Upper lobe of left lung (tissue), 6 donors: ENCODE measurements at places on chromosomes 5 and 9.

DNA sequence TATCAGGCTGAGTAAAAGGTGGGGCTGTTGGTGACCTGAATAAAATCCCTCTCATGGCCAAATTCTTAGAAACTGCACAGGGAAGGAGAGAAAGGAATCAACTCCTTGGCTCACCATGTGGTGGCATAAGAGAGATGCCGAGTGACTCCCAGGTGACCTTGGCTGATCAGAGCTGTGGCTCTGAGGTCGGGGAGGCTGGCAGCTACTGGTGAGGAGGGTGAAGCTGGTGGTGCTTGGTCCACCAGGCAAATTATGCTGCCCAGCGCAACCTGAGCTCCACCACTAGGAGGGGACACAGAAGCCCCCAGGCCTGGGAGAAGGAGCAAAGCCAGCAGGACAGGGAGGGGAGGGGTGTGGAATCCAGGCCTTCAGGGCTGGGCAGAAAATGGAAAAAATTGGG, 111.2 kb upstream of the IL12B start:
- DNase-seq, result no peak

- no peak for DNase-seq
Observed at GRCh38 chr5:113615708-113616107, 102.2 kb downstream of the YTHDC2 start.

GRCh38 chr5:58116346-58116745, 343.5 kb downstream of the PLK2 start:
- DNase-seq, result no peak

- no peak for DNase-seq
Observed at GRCh38 chr5:110267714-110268113, 458.8 kb downstream of the TMEM232 start.

- peak; percentile 51 for DNase-seq
Observed at GRCh38 chr9:134625361-134626068, 16.1 kb upstream of the COL5A1 start.

DNA sequence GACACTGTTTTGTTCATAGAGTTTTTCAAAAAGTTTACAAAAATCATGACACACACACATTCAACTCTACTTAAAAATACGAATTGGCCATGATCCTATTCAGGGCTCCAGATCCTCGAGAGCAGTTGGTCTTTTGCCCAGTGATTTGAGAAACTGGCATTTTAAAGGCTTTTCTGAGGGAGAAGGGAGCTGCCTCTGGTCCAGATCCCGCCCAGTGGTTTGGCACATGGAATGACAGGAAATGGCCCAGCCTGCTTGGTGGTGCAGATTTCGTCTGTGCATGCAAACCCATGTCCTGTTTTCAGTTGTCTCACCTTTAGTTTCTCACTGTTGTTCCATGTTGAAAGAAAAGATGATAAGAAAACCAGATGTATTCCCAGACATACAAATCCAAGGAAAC, 3.6 kb downstream of the CAMK4 start:
- DNase-seq, result no peak

DNA sequence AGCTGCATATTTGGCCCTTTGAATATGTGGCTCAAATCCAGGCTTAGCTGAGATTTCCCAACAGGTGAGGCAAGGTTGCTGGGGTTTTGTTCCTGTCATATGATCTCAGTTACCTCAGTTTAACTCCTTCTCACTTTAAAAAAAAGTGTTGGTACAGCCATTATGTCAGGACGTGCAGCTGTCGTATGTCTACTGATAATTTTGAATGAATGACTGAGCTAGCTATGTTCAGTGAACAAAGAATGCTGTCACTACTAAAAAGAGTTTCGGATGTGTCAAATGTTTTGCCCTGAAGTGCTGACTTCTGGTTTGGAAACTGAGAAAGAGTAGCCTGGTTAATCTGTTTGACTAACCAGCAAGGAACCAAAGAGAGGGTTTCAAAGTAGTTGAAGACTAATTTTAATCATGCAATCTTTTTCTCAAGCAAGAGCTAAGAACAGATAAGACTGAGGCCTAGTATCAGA, 106.3 kb upstream of the NR3C1 start:
- no peak for DNase-seq

DNA sequence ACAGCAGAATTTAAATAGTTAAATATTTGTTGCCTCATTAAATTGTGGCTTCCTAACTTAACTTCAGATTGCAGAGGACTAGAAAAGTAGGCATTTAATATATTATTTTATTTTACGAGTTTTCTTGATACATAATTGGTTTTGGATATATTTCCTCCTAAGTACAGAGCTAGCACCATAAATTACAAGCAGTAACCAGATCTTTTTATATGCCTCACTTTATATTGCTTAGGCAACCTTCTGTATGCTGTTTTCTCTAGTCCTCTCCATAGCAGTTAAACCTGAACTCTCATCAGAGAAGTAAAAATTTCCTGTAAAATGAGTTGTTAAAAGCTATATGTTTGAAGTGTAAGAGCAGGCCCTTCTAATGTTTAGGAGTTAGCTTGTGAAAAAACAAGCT, 144.2 kb downstream of the ZCCHC7 start:
- DNase-seq, result no peak

- DNase-seq, result no peak
Observed at GRCh38 chr5:14607104-14607503, 25.5 kb downstream of the OTULINL start.

- no peak for DNase-seq
Observed at GRCh38 chr9:87125819-87126218, 178.5 kb upstream of the GAS1 start.

DNA sequence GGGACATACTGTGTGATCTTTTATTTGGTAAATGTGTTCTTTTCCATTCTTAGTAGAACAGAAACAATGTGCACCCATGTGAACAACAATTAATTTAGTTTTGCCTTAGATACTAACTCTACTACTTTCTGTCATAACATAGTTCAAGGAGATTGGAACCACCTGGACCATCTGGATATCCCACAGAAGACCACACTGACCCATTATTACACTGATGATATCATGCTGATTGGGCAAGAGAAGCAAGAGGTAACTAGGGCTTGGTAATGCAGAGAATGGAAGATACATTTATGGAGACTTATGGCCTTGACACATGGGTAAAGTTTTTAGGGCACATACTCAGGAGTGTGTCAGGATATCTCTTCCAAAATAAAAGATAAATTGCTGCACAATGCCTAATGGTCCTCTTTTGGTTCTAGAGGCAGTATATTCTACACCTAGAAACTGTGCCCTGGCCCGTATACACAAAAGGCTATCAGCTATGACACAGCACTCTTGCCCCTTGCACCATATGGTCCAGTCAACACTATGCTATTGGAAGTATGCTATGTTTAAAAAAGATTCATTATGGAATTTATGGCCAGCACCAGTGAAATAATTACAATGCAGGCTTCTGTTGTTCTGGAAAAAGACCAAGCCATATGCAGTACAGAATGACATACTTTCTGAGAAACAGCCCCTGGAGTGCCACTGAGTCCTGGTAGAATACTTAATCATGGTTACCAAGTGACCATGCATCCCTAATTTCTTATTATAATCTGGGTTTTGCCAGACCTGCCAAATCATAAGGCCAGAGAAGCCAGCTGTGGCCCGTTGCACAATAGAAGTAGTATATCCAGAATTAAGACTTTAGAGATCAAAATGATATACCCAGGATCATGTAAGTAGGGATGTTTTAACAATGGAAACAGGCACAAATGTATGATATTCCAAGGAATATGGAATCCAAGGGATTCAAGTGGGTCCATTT, 41.6 kb upstream of the MROH2B start:
- no peak for DNase-seq

GRCh38 chr9:77218612-77219011, 41.3 kb downstream of the VPS13A start:
- no peak for DNase-seq

GRCh38 chr9:11892401-11892800, 800.8 kb upstream of the TYRP1 start:
- no peak for DNase-seq

GRCh38 chr5:16902846-16903245, 33.2 kb downstream of the MYO10 start:
- DNase-seq, result no peak

GRCh38 chr5:24633715-24634325, 11.0 kb downstream of the CDH10 start:
- DNase-seq, result no peak

- DNase-seq, result peak; percentile 37
Observed at GRCh38 chr9:131302244-131303075, 12.9 kb downstream of the PLPP7 start.

GRCh38 chr5:14471507-14471906, 110.1 kb upstream of the OTULINL start:
- no peak for DNase-seq

- DNase-seq, result no peak
Observed at GRCh38 chr9:5510360-5510931, at the start of gene PDCD1LG2. Gene PDCD1LG2 (plus strand): TSS chr9:5510531. CDS start chr9:5522547, 12,016 bp downstream.

- no peak for DNase-seq
Observed at GRCh38 chr5:131607903-131608540, 27.0 kb downstream of the RAPGEF6 start.

DNA sequence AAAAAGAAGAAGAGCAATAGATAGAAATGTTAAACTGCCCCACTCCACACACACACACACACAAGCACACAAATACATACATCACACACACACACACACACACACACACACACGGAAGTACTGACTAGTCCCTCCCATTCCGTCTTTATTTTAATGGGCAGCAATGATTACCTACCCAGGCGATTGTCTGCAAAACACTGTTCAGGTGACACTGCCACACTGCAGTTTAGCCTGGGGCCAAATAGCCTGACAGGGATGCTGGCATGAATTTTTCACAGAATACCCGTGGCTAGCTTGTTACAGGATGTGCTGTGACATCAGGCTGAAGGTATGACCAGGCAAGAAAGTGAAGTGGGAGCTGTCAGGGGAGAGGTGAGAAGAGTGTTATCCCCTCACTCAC, 86.9 kb downstream of the FRMD3 start:
- DNase-seq, result no peak

DNA sequence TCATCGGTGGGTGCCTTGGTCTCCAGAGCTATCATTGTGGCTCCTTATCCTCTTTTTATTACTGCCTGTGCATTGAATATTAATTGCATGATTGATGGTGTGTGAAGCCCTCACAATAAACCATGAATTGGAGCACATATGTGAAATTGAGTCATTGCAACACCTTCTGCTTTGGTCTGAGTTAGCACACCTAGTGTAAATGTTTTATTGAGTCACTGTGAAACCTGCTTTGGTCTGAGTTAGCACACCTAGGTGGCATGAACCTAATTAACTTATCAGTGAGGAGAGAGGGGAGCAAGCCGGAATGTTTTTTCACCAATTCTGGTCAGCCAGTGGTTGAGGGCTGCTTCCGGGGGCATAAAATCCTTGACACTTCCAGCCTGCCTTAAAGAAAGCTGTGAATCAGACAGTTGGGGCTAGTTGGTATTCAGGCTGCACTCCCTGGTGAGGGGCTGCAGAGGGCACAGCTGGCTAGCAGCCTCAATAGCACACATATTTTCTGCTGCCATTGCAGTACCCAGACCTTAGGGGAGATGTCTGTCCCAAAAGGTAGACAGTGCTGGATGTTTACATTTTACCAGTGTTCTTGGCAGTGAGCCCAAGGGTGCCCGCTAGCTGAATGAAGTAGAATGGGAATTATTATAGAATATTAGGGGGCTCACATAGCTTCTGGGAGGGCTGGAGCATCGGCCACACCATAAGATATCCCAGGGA, 76.5 kb upstream of the GOLM1 start:
- DNase-seq, result no peak

DNA sequence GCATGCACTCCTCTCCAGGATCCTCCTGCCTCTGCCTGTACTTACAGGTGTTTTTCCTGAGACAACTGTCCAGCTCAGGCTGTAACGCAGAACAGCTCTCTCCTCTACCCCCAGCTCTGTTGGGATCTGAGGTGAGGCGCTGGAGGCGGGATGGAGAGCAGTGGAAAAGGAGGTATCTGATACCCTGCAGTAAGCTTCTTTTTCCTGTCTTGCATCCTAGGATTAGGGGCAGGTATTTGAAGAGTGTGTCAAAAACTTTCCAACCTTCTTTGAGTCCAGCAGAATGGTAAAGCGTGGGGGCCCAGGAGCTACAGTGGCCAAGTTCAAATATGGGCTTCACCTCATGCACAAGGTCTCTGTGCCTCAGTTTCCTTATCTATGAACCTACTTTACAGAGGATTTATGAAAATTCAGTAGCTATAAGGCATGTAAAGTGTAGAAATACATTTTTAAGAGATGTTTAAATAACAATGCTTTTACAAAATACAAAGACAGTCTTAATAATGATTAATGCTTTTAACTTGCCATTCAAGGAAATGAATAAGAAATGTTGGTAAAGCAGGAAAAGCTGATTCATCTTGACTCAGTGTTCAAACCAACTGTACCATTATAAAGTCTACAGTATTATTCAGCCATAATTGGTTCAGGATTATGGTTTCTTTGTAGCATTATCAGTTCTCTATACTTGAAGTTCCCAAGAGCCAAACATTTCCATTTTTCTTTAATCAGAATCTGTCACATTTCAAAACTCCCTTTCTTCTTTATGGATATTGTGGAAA, 26.1 kb downstream of the MAP1B start:
- DNase-seq, result no peak

DNA sequence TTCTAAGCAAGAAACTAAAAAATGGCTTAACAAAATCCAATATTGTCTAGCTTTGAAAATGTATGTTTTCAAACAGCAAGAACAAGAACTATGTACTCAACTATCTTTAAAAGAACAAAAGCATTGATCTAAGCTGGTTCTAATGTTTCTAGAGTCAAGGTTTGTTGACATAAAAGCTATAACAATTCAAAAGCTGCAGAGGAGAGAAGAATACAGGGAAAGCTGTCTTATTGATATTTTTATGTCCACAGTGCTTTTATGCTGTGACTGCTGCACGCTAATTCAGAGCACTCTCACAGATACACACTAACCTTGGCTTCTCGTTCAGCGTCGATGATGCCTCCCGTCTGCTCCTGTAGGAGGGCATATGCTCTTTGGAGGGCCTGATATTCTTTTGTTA, 129.5 kb upstream of the DPYSL3 start:
- no peak for DNase-seq

DNA sequence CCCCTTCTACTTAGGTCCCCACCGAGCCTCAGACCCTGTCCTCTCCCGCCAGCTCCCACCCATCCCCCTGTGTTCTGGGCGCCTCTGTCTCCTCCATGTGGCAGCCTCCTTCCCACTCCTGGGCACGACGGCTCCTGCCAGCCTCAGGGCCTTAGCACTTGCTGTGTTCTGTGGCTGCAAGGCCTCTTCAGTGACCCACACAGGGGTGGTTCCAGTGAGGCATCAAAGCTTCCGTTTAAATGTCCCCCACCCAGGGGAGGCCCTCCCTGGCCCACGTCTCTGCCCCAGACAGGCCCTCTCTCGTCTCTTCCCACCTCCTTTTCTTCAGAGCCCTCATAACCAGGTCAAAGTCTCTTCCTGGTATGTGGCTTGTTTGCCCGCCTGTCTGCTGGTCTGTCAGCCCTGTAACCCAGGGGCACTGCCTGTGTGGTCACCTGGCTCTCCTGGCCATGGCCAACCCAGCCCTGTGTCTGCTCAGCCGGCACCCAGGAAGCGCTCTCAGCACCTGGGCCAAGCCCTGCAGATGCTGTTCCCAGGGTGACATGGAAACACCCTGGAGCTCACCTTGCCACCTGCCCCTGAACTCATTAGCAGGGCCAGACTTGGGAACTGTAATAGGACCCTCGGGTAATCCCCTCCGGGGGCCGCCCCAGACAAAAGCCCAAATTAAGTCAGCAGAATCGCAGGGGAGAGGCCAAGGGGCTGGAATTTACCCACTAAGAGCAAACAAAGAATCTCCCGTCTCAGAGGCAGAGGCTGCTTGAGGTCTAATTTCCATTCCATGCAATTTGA, 33.7 kb downstream of the LHX3 start:
- DNase-seq, result no peak

- DNase-seq, result no peak
Observed at GRCh38 chr9:126556560-126557250, 57.0 kb upstream of the LMX1B start.

- peak; percentile 93 for DNase-seq
Observed at GRCh38 chr9:131656356-131657036, 83.4 kb downstream of the RAPGEF1 start.

GRCh38 chr5:172493906-172494305, 39.6 kb upstream of the SH3PXD2B start:
- no peak for DNase-seq
